ENCODE measurements at places on chromosomes 13 and 19.

DNA sequence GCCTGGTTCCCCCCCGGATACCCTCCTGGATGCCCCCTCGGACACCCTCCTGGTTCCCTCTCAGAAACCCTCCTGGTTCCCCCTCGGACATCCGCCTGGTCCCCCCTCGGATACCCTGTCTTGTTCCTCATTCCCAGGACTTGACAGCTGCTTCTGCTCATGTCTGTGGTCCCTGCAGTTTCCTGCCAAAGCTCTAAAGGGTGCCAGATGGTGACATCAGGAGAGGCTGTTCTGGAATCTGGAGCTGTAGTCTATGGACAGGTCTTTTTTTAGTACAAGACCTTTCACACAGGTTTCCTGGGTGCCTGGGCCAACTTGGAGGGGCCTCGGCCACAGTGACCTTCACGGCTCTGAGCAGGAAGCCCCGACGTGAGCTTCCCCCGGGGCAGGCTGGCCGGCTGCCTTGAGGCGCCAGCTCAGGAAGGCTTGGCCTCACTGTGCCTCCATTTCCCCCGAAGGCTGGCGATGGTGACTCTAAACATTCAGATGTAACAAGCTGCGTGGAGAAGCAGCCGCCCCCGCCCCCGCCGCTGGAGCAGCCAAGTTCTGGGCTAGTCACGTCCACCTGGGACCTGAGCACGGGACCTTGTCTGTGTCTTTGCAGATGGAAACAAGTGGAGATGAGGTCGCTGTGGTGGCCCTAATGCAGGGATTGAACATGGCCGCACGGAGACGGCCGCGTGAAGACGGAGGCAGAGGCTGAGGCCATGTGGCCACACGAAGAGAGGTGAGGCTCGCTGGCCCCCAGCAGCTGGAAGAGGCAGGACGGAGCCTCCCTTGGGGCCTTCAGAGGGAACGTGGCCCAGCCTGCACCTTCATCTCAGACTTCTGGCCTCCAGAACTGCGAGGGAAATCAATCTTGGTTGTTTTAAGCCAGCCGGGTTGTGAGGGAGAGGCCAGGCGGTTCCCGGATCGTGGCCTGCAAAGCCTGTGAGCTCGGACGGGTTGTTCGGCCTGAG, 12.7 kb downstream of the SGTA start:
- DNase-seq, result no peak

- no peak for DNase-seq
These were observed 2.4 kb downstream of the PPP1R13L start for GRCh38 chr19:45402298-45403061.

GRCh38 chr19:37346091-37346490, 24.8 kb upstream of the ZNF527 start:
- DNase-seq, result no peak

GRCh38 chr13:65454403-65454802, 1775.7 kb downstream of the PCDH9 start:
- no peak for DNase-seq

DNA sequence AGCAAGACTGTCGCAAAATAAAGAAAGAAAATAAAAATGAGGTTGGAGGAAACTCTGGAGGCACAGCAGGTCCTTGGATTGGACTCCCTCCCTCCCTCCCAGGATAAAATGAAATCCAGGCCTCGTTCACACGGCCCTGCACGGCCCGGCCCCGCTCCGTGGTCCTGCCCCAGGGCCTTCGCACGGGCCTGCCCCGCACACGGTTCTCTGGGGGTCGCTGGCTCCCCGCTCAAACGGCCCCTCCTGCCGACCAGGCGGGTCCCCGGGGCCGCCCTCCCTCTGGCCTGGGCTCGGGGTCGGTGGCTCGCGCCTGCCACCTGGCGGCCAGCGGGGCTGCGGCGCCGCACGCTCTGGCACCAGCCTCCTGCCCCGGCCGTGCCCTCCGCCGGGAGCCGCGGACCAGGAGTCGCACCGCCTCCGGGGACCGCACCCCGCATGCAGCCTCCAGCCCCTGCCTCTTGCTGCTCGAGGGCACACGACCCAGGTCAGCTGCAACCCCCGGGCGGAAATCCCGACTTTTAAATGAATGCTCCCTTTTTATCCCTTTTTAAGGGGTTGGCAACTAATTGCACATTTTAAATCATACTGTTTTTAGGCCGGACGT, 1.5 kb upstream of the WDR18 start:
- DNase-seq, result no peak

DNA sequence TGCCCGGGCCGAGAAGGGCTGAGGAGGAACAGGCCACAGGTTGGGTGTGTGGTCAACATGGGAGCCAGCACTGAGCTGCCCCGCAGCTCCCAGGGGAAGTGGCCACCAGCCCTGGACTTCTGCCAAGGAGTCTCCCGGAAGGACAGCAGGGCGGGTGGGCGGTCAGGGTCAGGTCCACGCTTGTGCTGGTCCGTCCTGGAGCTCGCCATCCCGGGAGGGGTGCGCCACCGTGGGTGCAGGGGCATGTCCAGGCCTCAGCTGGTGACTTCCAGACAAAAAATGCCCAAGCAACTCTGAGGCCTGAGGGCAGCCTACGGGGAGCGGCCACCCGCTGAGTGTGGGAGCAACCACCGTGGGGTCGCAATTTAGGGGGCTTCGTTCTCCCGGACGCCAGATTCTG, 21.4 kb upstream of the SLC15A1 start:
- DNase-seq, result no peak

DNA sequence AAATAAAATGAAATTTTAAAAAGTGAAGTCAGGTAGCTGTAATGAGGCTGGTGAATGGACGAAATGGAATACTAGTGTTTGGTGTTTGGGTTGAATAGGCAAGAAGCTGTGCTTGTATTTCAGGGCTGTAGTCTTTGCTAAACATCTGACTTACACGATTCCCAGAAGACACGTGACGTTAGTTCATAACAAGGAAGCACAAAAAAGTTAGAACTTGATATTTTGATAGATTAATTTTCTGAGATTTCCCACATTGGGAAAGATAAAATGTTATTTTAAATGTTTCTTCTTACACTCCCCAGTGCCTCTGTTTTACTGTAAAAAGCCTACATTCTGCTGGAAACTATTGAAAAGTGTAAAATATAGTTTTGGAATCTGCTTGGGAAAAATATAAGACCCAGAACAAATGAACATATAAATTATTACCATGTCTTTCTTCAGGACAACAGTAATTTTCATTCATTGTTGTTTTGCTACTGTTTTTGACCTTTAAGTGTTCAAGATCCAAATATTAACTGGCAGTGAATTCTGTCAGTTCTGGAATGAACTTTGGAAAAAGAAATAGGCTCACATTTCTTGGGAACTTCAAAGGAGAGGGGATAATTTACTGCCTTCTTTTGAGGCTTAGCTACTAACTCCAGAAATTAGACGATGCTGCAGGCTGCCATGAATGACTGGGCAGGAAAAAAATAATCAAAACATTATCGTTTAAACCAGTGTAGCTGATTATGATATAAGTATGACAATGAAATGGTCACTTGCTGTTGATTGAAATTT, 241.3 kb downstream of the SLITRK6 start:
- no peak for DNase-seq

DNA sequence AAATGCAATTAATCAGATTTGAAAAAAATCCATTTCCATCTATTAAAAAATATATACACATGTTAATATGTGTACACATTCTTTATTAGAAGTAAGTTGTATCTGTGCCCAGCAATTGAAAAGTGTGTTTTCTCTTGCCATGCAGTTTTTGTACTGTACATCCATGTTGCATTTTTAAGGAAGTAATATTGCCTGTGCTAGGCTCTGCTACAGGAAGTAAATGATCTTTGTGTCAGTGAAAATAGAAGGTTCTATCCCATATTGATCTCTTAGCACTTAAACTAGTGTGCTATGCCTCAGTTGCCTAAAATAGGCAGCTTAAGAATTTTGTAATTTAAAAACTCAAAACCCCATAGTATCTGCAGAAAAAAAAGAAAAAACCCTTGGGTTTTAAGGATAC, 122.5 kb downstream of the CDK8 start:
- DNase-seq, result no peak

DNA sequence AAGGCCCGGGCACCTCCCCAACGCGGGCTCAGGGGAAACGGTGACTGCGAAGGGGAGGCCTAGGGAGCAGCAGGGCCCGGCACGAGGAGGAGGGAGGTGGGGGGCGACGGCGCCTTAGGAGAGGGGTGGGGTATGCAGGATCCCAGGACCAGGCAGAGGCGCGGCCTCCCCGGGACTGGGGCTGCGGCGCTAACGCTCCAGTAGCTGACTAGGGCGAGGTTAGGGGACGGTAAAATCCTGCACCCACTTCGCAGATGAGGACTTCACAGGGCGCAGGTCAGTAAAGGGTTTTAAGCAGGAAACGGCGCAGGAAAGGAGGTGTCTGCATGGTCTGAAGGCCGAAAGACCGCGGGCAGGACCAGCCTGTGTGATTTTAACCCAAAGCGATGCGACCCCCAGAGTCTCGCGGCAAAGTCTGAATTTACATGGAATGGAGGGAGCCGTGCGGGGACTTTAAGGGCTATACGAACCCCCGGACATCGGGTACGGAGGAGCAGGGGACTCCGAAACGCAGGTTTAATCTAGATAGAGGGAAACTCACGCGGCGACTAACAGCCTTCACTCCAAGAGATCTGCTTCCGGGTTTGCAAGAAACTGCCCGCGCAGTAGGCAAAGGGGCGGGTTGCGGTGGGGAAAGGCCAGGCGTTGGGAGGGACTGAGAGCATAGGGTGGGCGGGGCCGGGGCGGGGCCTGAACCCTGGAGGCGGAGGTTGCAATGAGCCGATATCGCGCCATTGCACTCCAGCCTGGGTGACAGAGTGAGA, at the start of gene ZNF665:
ZNF665 (minus strand) TSS at position 588 of the 764 bp plus-strand sequence. CDS start 10,460 bp downstream, outside the sequence.
- peak; percentile 52 for DNase-seq

DNA sequence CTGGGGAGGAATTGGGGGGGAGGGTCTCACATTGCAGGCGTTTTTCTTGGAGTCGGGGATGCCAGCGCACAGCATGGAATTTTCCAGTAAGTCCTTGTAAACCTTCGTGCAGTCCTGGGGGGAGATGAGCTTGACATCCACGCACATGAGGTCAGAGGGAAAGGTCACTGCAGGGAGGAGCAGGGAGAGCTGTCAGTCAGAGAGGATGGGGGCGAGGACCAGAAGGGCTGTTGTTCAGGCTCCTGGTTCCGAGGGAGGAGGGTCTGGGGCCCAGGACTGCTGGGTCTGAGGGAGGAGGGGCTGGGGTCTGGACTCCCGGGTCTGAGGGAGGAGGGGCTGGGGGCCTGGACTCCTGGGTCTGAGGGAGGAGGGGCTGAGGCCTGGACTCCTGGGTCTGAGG, 4.0 kb downstream of the KLK7 start:
- DNase-seq, result no peak

DNA sequence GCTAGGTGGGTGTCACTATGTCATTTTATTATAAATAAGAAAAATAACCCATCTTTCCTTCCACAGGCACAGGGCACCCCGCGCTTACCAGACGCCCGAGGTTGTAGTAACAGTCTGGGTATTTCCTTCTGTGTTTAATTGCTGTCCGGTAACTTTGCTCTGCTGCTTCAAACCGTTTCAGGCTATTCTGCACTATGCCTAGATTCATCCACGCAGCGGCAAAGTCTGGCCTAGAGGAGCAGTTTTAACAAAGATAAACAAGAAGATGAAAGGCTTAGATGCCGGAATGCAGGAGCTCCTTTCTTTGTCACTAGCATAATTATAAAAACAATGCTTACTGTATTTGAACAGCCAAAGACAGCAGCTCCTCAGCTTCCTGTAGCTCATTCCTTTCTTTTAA, 36.9 kb upstream of the GGACT start:
- DNase-seq, result no peak

- DNase-seq, result no peak
These were observed 190.0 kb upstream of the IRS2 start for GRCh38 chr13:109976206-109976997.

DNA sequence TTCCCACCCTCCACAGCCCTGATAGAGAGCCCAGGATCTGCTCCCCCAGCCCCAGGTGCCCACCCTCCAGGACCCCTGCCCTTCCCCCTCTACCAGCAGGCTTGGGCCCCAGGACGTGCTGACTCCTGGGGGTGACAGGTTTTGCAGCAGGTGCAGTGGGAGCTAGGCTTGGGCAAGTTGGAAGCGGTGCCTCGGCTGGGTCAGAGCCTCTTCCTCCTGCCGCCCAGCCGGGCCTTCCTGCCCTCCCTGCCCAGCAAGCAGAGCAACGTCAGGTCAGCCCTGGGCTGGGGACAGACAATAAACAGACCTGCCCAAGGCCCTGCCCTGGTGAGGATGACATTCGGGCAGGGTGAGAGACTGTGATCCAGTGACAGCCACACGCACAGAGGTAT, 9.2 kb upstream of the NCCRP1 start:
- DNase-seq, result no peak

GRCh38 chr13:97386801-97387484, 47.0 kb upstream of the RAP2A start:
- DNase-seq, result no peak

- DNase-seq, result no peak
These were observed 136.0 kb upstream of the SPRY2 start for GRCh38 chr13:80476953-80477352.

DNA sequence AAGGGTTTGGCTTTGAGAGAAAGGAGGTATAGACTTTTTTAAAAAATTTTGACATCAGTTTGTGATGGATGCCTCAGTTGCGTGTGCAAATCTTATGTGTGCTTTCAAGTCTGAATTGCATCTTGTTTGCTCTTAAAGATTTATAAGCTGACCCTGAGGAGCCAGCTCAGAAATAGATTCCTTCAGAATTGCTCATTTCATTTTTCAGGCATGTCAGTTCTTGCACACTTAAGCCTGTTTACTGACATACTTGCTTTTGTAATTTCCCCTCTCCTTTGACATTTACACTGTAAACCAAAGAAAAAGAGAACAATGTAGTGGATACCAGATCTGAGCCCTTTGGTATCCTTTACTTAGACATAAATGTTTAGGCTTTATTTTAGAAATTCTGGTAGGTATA, 87.6 kb downstream of the RNF17 start:
- DNase-seq, result no peak

GRCh38 chr13:46796515-46797474, at the start of gene ESD:
Gene ESD, minus strand, starts transcription at chr13:46797161. Its CDS starts 5,748 bp downstream, at chr13:46791413.
- peak; percentile 52 for DNase-seq

DNA sequence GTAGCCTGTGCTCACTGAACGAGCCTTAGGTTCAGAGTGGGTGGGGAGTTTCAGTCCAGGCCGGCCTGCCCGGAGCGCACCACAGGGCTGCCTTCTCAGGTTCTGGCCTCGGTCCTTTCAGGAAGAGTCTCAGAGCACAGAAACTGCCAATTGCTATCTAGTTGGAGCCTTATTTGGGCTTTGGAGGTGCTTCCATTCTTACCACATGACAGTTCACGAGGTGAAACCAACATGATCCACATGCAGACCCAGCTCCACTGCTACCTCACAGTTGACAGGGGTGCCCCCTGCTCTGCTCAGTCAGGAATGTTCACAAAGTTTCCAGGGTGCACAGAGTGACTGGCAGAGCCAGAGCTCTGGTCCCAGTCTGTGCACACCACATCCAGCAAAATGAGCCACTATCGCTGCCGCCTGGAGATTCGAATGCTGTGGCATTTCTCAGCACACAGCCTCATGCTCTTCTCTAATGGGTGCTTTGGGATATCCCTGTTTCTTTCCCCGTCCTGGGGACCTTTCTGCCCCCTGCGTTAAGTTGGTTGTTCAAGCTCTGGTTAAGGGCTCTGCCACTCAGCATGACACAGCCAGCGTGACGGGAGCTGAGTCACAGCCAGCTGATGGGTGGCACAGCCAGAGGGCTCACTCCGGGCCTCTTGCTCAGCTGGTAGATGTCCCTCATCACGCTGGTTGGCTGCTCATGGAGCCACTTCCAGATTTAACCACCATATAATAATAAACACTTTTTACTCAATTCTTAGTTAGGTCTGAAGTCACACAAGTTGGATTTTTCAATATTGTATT, 7.5 kb upstream of the SACS start:
- no peak for DNase-seq

GRCh38 chr19:39307046-39307821, 11.0 kb downstream of the IFNL1 start:
- DNase-seq, result no peak

- DNase-seq, result no peak
These were observed at the start of gene POSTN for GRCh38 chr13:37598597-37598996. Gene POSTN, minus strand, starts transcription at chr13:37598768. Its CDS starts 42 bp downstream, at chr13:37598726.
